ENCODE measurements at places on chromosomes 6 and 20. TPM values are rescaled to one million over a fixed set of nuclear protein-coding genes. Genes with fewer than 3 reads are reported as not detected.

ADGRF4 gene
- total RNA-seq: not detected

DHX16 gene
- total RNA-seq: 46.0 TPM

RIPPLY2 gene
- total RNA-seq: not detected

SFTA2 gene
- not detected for total RNA-seq

RIPOR3 gene
- total RNA-seq: 0.22 TPM

TRIM10 gene
- total RNA-seq: 0.98 TPM

HSPA1L gene
- total RNA-seq: 0.12 TPM

TREM2 gene
- not detected for total RNA-seq

LTB gene
- 0.64 TPM for total RNA-seq

ERVFRD-1 gene
- not detected for total RNA-seq

ADGRB3 gene
- total RNA-seq: not detected
